ENCODE measurements at places on chromosomes 16 and 17.
A peak's percentile ranks its signal among the peaks of the same experiment; 100 is the strongest.

DNA sequence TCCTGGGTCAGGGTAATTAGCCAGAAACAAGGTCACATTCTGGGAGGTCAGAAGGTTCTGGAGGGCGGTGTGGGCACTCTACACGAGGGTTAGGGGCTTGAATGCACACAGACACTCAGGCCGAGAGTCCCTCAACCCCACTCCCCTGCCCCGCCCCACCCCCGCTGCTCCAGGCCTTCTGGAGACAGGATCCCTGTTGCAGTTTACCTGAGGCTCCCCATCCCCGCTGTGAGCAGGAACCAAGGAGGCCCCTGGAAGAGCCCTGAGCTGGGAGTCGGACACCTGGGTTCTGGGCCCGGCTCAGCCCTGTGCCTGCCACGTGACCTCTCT is 4.4 kb upstream of the ACTG1 start:
- DNase-seq = no peak

DNA sequence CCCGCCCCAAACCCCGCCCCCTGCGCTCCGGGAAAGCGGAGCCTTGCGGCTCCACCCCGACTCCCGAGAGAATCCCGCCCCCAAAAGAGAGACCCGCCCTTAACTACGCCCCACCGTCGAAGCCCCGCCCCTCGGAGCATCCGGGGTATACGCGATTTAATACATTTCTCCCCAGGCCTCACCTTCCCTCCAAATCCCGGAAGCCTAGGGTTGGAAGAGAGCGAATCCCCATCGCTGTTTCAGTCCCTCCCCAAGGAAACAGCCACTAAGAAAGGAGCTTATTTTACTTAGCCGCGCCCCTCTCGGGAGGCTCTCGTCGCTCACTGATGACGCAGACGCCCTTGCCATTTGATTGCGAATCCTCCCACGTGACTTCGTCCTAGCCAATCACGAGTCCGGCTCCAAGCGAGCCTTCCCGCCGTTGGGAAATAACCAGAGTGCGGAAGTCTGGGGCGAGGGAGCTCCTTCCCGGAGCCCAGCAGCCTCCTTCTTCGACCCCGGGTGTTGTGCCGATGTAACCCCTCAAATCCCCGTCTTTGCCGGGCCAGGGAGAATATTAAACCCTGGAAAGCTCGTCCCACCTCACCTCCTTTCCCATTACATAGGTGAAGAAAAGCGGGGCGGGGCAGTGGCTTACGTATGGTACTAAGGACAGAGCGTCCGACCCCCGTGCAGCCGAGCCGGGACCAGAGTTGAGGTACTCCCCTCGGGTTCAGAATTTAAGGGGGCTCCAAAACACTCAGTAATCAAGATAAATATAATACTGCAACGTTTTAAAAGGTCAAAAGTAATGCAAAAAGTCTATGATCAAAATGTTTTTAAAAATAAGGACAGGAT is 461 bp upstream of the FDXR start:
- DNase-seq = peak; percentile 100

- no peak for DNase-seq
These were observed 113.5 kb downstream of the NPIPB5 start for GRCh38 chr16:22624038-22624799.

DNA sequence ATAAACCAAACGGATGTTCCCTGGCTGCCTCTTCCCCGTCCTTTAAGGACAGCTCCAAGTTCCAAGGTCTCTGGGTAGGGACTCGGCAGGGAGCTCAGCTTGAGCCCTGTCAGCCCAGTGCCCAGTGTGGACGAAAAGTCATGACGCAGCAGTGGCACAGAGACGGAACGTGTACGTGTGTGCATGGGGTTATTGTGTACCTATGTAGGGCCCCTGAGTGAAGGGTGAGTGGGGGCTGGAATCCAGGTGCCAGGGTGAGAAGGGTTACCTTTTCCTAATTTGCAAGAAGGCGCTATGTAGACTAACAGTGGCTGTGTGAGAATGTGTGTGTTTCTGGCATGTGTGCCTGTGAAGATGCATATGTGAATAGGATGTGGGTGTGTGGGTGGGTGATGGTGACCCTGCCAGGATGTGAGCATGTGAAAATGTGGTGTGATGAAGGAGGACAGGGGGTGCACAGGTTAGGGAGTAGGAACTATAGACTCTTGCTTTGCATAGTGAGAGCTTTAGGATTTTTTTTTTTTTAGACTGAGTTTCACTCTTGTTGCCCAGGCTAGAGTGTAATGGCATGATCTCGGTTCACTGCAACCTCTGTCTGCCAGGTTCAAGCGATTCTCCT is 6.0 kb downstream of the SCN4A start:
- DNase-seq = no peak

- no peak for DNase-seq
These were observed 11.5 kb upstream of the UMOD start for GRCh38 chr16:20364051-20364450.

DNA sequence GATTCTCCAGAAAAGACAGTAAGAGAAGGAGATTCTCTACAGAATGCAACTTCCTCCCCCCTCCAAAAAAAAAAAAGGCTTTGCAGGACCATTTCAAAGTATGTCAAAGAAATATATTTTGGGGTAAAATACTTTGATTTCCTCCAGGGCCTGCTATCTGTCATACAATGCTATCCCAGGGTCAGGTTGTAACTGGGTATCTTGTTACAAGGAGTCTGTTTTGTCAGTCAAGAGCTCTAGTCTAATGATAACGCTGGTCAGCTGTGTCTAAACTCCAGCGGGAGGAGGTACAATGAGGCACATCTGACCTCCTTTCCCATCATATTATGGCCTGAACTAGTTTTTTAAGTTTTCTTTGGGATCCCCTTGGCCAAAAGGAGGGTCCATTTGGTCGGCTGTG is 408.4 kb upstream of the CDH5 start:
- no peak for DNase-seq

DNA sequence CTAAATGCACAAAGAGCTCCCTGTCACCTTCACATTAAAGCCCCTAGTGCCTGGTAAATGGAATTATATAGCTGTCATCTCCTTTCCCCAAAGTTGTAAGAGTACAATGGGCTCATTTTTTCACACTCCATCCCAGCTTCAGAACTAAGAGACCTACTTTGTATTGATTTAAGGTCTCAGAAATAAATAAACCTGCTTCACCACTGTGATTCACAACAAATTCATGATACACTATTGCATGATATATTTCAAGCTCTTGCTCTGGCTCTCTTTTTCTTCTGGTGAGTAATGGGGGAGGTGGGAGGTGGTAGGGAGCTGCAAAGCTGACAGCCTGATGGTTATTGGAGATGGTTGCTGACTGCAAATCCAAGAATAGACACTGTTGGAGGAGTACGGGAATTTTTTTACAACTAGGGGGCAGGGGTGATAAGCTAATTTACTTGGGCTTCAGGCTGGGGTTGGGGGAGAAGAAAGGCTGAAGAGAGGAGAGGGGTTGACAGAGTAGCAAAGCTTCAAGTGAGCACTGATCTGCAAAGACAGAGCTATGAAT is 189.9 kb downstream of the AATF start:
- DNase-seq = no peak

- DNase-seq = peak; percentile 60
These were observed 751 bp downstream of the DCAF7 start for GRCh38 chr17:63550817-63551639.

DNA sequence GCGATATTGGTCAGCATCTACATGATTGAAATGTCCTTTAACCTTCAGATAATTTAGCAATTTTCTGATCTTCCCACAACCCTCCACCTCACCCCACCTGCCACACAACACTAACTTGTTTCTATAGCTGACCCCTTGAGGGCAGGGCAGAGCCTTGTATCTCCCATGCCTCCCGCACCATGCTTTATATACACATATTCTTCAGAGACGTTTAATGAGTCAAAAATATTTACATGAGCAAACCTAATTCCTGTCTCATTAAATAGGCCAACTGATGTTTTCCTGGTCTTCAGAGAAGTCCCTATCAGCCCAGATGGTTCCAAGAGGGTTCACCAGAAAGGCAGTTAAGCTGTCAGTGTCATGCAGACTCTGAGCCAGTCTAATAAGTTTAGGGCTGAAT is 6.6 kb upstream of the DHRS7C start:
- DNase-seq = no peak

DNA sequence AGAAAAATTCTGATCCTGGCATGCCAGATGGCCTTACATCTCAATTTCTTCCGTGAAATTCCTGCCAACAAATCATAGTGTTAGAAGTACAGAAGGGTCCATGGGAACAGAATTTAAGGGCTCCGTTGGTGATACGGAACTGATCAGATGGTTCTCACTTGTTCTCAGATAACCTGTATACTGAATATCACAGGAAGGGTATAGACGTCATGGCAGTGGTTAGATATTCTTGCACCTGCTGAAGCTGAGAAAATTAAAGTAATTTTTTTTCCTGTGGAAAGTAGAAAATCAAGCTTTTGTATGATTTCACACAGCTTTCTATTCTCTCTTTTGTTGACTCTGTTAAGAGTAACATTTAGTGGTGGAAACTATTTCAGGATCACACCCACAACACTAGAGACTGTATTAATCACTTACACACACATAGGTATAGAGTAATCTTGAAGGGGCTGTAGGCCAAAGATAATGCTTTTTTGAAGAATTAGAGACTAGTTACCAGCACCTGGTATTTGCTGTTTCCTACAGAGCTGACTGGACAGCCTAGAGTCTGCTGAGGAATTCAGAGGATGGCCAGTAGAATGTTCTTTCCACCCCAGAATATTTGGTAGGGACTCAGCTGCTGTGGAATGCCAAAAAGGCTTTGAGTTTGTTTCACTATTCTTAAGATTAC is 7.5 kb downstream of the TENT4B start:
- DNase-seq = peak; percentile 41

DNA sequence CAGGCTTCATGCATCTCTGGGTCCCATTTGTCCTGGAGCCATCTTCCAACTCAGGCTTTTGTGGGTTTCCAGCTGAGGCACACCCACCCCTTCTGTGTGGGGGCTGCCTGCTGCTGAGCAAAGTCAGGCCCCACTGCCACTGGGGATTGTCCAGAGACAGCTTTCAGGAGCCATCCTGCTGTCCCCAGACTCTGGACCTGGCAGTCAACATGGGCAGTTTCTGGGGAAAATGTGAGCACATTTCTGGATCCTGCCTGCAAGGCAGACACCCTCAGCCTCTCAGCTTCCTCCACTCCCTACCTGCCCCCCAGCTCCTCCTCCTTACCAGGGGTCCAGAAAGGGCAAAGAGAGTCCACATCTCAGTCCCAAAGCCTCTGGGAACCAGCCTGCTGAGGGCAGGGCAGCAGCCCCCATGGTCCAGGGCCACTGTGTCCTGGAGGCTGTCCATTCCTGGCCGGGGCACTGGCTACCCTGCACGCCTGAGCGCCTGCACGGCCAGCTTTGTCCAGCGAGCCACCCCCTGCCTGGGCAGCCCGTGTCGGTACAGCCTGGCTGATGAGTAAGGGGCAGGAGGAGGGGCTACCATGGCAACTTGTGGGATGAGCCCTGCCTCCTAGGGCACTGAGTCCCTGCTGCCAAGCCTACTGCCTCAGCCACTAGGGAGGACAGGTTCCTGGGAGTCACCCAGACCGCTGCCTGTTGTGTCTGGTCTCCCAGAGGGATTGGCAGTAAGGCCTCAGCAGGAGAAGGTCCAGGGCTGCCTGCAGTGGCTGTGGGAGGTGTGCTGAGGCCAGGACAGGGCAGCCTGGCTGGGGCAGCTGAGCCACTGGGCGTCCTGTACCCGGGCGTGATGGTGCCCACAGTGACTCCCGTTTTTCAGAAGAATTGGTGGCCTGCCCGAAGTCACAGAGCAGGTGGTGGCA is at the start of gene SLC47A2:
TSS of gene SLC47A2 (minus strand) at position 477 of the 923 bp plus-strand sequence. CDS start at position 448, 29 bp downstream.
- peak; percentile 67 for DNase-seq

DNA sequence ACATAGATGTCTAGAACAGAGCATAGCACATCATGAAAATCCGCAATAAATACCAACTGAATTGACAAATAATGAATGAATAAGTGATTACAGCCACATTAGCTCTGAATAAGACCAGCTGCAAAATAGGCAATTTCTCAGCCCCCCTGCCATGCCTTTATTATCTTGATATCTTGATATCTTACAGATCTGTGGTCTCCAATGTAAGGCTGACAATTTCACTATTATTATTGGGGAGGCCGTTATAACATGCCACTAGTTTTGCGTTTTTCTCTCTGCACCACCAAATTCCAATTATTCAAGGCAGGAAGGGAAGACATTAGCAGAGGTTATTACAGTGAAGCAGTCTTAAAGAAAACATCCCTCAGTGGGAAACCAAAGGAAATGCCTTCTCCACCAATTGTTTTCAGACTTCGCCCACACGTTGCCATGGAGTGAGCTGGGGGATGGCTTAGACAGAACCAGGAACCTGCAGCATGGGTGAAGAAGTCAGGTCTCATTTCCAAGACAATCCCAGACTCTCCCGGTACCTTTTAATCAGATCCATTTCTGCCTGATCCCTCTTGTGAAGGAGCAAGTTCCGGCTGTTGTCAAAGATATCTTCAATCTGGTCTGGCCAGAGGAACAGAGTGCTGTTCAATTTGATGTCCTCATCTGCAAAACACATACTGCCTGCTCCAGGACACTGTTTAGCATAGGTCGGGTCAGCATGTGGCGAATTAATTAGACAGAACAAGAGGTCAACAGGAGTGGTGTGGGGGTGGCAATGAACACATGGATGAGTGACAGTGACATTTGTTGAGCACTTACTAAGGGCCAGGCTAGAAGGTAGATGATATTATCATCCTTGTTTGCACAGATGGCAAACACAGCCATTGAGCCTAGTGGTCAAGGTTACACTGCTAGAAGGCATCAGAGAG is 46.4 kb downstream of the DNAH3 start:
- DNase-seq = peak; percentile 78

DNA sequence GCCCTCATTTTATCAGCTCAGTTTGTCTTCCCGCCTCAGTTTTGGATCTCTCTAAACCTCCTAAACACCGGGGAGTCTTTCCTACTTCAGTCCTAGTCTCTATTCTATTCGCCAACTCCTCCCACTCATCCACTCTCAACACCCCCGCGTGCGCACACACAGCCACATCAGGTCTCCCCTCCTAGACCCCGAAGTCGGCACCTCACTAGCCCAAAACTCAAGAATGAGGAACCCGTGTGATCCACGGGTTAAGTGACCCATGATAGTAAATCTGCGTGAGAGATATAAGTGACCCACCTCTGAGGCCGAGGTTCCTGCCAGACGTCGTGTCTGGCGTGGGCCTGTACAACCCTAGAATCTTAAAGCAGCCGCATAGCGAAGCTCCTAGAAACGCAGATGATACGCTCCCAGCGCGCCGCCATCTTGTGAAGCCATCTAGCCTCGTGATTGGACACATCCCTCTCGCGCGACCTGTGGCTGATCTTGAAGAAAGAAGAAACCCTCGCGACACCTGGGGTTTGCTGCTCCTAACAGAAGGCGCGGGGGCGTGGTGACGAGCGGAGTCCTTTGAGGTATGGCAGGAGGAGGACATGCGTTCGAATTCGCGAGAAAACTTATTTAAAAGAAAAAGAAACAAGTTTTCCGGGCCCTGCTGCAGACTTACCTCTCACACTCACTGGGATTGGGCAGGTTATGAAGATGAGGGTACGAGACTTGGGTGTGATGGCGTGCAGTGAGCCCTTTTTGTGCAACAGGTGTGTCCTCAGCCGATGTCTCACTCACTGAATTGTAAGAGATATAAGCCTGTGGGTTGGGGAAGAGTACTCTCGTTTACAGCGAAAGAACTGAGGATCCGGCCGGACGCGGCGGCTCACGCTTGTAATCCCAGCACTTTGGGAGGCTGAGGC is at the start of gene METTL16:
TSS of gene METTL16 (minus strand) at position 427 of the 908 bp plus-strand sequence. CDS start 9,557 bp downstream, outside the sequence.
- DNase-seq = peak; percentile 99
